Stimulated activated CD4-positive, alpha-beta T cell treated with anti-CD3 and anti-CD28 coated beads, Interleukin-4, amount 100 ng/mL, for 48 hours (primary cell): ENCODE measurements at places on chromosomes 2 and 18.

DNA sequence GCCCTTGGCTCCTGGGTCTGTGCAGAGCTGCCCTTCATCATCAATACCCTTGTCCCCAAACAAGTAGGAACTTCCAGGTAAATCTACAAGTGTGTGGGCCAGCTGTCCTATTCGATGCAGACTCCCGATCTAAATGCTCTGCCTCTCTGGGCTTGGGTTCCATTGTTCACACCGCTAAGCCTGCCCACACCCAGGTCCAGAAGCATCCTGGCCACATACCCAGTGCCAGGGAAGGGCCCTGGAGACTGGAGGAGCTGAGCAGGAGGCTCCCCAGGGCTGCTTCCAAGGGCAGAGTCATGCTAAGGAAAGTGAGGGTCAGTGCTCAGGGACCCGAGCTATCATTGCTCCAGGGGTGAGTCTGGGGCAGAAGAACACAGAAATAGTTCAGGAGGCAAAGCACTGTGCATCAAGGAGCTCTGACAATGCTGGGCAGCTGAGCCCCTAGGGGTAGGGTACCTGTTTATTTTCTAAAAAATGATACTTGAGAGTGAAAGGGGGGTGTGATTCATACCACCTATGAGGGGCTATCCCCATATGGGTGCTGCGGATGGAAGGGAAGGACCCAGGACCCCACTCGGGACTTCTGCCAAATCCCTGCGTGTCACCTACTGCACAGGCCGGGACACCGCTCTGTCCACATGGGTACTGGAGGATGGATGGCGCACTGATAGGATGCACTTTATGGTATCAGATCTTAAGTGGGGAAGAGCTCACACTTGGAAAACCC lies 25.8 kb upstream of the TWIST2 start:
- DNase-seq, result no peak

DNA sequence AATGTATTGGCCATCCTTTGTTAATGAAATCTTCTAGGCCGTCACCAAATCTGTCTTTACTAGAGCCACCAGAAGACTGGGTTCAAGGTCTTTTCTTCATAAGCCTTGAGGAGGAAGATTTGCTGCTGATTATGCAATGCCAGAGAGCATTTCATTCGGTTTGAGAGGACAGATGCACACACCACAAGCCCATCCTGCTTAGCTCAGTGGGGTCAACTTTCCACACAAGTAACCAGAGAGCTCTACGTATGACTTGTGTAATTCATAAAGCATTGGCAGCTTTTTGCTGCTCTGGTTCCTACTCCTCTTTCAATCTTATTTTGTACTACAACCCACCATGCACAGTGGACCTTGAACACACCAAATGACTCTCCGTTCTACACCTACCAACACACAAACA lies 106.9 kb downstream of the OSR1 start:
- no peak for DNase-seq

DNA sequence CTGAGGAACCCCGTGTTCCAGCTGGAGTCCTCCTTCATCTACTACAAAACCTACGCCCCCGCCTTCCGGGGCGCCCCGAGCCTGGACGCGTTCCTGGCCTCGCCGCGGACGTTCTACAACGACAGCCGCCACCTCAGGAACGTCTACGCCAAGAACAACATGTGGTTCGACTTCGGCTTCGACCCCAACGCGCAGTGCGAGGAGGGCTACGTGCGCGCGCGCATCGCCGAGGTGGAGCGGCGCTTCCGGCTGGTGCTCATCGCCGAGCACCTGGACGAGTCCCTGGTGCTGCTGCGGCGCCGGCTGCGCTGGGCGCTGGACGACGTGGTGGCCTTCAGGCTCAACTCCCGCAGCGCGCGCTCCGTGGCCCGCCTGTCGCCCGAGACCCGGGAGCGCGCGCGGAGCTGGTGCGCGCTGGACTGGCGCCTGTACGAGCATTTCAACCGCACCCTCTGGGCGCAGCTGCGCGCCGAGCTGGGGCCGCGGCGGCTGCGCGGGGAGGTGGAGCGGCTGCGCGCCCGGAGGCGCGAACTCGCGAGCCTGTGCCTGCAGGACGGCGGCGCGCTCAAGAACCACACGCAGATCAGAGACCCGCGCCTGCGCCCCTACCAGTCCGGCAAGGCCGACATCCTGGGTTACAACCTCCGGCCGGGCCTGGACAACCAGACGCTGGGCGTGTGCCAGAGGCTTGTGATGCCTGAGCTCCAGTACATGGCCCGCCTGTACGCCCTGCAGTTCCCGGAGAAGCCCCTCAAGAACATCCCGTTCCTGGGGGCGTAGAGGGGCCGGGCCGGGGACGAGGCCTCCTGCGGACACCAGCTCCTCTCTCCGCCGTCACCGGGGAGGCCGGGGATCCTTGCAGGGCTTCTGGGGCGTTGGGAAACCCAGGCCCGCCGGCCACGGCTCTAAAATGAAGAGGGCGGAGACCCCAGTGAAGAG lies 5.3 kb upstream of the NEU4 start:
- peak; percentile 29 for DNase-seq

GRCh38 chr2:32874931-32875330 lies 71.8 kb upstream of the LTBP1 start:
- DNase-seq, result no peak

- no peak for DNase-seq
Observed at GRCh38 chr18:9048808-9049494, 53.5 kb upstream of the NDUFV2 start.

GRCh38 chr2:168192839-168193616 lies 54.4 kb downstream of the STK39 start:
- DNase-seq, result no peak

GRCh38 chr2:204776781-204777559 lies 231.7 kb downstream of the PARD3B start:
- no peak for DNase-seq

- DNase-seq, result no peak
Observed at GRCh38 chr2:105804266-105804665, 59.6 kb downstream of the NCK2 start.

DNA sequence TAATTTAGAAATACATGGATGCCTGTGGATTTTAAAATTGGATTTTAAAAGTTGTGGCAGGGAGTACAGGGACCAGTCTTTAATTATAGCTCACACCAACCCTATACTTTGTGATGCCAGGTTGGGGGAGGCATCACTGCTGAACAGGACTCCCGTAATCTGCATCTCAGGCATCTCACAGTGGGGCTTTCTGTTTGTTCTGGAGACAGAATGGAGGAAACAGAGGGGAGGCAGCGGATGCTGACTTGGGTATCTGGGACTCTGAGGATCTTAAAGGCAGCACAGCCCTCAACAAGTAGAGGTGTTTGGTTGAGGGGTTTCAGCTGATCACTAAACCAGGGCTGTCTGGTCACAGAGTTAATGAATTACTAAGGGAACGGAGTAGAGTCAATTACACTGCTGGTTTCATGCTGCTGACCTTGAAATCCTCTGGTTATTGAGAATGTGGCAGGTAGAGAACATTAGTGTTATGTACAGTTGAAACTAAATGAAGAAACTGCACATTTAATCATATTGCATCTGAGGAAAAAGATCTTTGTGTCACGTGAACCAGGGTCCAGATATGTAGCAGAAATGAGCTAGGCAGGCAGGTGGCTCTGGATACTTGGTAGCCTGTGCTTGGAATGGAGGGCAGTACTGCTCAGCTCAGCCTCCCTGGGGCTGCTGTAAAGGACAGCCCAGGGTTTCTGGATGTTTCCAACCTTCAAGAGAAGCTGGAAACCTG lies 40.3 kb downstream of the FHOD3 start:
- DNase-seq, result no peak

DNA sequence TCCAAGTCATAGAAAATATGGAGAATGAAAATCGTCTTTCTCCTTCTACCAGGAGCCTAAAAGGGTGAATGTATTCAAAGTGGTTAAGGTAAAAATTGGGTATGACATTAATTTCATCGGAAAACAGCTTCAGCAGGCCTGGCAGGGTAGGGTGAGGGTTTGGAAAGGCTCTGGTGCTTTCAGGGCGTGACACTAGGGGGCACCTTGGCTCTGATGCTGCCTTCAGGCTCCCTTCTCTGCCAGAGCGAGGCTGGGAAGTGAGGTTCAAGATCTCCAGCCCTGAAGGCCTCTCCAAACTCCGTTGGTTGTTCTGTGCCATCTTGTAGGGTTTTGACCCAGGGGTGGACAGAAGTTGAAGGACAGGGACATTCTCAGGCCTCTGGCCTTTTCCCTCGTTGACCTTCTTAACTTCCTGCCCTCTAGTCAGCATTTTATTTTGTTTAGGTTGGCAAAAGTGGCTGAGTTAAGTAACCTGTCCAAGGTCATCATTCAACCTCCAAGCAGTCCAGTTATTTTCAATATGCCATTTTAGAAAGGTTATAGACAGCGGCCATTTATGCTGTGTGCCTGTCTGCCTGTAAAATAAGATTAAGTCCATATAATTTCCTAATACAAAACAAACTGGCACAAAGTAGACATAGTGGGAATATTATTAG lies 40.3 kb downstream of the EML6 start:
- DNase-seq, result peak; percentile 7

DNA sequence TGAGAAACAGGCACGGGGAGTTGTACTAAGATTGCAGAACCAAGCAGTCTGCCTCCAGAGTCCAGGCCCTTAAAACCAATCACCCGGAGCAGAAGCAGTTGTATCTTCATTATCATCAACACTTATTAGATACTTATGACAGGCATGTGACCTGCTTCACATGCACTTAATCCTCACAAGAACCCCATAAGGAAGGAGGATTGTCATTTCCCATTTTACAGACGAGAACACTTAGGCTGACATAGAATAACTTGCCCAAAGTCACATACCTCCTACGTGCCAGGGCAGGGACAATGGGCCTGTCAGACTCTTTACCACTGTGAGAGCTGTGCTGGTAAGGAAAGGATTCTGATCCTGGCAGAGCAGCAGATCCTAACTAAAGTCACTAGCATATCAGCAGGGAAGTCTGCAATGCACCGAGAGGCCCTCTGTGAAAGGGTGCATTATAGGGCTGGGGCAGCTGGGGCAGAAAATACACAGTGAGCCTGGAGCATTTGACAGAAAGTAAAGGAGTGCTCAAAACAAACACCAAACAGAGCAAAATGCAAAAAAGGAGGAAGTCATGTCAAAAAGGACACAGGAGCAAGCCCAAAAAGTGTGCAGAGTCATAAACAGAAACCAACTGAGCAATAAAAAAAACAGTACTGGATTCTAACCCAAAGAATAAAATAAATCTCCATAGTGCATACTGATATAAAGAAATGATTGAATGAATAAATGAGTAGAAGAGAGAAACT lies 55.9 kb upstream of the SP3 start:
- DNase-seq, result no peak

- no peak for DNase-seq
Observed at GRCh38 chr18:27581296-27581904, 396.3 kb upstream of the CHST9 start.

- DNase-seq, result no peak
Observed at GRCh38 chr2:43568228-43568627, 27.6 kb downstream of the THADA start.

- DNase-seq, result no peak
Observed at GRCh38 chr18:25817546-25818237, 272.7 kb downstream of the SS18 start.

DNA sequence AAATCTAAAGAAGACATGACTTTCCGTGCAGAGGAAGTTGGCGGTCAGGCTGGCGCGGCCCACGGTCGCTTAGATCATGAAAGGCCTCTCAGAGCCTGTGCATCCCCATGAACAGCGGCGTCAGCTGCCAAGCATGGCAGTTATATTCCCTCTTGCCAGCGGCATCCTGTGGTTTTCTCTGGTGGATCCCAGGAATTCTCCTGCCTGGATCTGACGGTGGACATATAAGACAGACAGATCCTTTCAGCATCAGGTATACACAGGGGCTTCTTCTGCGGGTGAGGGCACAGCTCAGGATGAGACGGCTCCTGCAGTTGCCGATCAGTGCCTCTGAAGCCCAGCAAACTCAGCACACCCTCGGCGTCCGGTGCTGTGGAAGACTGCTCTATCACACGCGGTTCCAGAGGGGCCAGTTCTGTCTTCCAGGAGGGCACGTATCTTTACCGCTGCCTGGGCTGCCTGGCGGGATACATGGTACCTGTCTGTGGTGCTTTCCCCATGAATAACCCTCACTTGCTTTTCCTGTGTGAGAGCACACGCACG lies 157.8 kb downstream of the LDLRAD4 start:
- DNase-seq, result peak; percentile 57

- DNase-seq, result no peak
Observed at GRCh38 chr2:236794176-236794957, 224.7 kb downstream of the ACKR3 start.

GRCh38 chr18:59990121-59990823 lies 90.5 kb downstream of the PMAIP1 start:
- DNase-seq, result no peak

DNA sequence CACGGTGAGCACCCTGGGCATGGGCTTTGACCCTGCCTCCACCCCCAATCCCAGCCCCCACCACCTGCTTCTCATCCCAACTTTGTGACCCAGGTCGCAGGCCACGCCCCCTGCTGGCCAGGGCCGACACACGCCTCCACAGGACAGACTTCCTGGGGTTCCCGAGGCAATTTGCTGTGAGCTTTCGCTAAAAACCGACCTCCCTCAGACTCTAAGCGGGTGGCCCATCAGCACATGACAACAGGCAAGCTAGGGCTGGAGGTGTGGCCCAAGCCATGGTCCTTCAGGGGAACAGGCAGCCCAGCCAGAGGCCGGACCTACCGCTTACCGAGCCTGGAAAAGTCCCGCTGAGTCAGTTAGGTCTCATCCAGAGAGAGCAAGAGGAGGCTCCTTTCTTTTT lies 31.9 kb downstream of the C1QL2 start:
- DNase-seq, result peak; percentile 23

DNA sequence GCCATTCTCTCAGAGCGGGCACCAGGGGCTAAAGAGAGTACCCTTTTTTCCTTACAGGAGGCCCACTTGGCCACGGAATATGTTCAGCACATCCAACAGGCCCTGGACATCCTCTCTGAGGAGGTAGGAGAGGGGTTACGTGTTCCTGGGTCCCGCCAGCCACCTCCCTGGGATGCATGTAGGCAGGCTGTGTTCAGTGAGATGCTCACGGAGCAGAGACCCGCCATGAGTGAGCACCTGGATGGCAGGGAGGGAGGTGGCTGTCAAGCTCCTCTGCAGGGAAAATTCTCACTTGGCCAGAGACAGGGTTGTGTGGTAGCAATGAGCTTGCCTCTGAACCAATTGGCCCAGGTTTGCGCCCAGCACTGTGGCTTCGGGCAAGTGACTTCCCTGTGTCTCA lies 123.1 kb upstream of the PPP1CB start:
- DNase-seq, result no peak

- no peak for DNase-seq
Observed at GRCh38 chr2:184596819-184597411, 1.4 kb upstream of the ZNF804A start.

DNA sequence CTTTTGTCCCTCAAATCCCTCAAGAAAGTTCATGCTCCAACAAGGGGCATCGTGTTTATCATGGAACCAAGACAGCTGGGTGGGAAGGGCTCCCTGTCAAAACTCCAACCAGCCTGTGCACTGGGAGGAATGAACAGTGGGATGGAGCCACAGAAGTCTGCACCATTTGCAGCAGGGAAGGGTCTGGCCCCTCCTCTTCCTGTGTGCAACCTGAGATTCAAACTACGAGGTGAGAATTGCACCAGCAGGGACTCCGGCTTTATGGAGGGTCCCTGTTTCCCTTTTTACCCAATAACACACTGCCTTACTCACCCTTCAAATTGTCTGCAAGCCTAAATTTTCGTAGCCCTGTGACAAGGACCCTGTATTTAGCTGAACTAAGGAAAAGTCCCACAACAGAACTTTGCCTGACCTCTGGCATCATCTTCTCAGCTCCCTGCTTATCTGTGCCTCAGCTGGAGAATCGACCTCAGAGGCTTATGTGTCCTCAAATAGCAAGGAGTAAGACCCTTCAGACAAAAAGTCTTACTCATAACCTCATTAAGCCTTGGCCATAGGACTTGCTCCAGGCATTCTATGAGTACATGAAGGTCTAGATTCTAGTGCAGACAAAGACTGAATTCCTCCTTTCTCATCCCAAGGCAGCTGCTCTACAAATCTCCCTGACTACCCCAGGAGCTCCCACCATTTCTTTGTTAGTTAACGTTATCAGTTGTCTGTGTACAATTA lies 178.3 kb upstream of the SERPINE2 start:
- DNase-seq, result no peak
